ENCODE measurements at places on chromosomes 11 and 22.
A peak's percentile ranks its signal among the peaks of the same experiment; 100 is the strongest.

DNA sequence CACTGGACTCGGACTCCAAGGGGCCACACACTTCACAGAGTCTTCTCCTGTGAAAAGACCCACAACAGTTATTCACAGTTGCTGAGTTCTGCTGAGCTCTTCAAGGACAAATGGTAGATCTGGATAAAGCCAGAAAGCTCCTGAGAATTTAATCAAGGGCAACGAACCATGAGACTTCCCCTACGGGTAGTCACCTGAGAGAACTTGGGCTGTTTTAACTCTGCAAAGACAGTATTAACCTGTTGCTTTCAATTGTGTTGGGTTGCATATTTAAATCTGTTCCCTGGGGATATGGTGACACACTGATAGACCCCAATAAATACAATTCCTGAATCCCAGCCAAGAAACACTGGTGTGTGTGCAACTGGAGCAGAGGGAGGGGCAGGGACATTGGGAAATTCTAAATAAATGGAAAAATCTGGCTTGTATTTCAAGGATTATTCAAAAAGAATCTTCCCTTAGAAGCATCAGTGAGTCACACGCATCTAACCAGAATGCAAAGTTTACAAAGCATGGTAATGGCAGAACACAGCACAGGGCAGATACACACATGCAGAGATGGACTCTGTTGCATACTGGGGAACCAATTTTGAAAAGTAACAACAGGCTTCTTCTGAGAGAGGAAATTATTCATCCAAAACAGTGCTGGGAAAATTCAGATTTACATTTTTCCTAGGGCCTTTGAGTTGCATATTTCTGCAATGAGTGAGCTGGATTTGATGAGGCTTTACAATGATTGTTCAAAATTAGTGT, 4.0 kb downstream of the KCNJ1 start:
- no peak for DNase-seq

GRCh38 chr11:2256293-2256913, 14.0 kb downstream of the ASCL2 start:
- no peak for DNase-seq

DNA sequence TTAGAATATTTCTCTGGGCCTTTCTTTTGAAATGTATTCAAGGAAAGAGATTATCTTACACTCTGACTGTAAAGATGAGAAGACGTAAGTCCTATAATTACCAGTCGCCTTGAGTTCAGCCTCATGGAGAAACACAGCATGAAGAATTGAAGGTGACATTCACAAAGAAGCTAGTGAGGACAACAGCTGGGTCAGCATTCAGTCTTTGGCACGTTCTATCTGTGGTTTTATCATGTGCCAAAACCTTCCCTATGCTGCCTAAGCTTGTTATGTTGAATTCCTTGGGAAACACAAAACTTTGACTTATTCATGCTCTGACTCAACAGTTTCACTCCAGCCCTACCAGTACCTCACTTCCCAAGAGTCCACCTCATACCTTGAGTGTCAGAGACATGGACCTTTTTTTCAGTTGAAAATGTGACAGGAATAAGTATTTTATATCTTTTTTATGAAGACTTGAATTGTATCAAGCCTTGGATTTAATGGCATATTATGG, 198.8 kb upstream of the KIRREL3 start:
- no peak for DNase-seq

DNA sequence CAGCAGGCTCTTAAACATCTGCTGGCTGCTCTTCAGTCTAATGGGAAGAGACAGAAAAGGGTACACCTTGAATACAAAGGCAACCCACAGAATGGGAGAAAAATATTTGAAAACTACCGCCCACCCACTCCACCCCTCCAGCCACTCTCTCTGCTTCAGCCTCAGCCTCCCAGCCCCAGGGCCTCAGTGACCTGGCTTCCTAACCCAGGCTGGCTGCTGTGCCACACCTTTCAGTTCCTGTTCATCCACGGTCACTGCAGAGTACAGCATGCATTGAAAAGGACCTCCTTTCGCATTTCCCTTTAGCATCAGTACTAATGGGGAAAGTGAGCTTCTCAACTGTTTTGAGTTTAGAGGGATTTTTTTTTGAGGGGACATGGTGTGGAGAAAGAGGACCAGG, 28.8 kb upstream of the SERPIND1 start:
- no peak for DNase-seq

DNA sequence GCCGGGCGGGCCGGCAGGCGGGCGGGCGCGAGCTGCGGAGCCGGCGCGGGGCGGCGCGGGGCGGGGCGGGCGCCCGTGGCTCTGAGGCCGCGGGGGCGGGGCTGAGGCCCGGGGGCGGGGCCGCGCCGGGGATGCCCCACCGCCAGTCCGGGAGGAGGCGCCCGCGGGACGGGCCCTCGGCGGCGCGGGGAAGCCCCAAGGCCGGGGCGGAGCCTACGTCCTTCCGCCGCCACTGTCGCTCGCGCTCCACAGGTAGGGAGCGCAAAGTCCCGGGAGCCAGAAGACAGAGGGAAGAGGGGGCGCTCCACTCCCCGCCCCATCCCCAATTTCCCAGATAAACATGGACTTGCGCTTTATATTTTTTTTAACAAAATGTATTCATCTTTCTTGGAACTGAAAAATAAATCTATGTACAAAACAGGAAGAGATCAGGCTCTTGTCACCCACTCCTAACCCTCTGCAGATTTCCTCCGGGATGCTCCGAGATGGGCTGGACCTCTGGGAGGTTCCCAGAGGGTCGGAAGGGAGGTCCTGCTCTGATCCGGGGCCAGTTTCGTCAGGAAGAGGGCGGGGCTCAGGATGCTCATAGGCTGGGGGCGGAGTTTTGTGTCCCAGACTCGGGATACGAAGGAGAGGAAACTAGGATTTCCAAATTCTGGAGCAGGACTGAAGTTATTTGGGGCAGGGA, at the start of gene MAP4K2:
Gene MAP4K2, minus strand, starts transcription at position 57 of the 688 bp plus-strand sequence. CDS start 65 bp downstream, outside the sequence.
- DNase-seq = peak; percentile 71

DNA sequence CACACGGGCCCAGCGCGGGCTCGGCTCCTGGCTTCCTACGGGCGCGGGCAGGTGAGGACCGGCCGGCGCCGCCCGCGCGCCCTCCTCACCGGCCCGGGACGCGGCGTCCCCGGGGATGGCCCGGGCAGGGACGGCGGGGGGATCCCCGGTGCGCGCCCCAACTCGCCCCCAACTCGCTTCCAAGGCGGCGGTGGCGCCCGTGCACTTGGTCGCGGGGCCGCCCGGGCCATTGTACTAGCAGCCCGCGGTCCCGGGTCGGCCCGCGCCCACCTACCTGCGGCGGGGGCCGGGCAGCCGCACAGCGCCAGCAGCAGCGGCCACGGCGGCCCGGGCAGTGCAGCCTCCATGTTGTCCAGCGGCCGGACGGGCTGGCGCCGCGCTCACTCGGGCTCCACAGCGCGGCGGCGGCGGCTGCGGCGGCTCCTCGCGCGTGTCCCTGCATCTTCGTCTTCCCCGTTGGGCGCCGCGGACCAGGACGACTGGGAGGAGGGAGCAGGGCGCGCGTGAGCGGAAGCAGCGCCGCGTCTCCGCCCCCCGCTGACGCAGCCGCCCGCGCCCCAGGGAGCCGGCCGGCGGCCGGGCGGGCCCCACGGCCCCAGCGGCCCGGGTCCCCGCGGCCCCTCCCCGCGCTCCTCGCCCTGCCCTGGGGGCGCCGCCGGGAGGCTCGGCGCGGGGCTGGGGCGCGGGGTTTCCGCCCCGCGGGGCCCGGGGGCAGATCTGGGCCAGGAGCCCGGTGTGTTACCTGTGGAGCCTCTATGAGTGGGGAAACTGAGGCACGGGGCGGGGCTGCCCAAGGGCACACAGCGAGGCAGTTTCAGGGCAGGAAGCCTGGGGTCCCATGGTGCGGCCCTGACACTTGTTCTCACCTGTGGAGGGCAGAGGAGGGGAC, 159.3 kb upstream of the GRK3 start:
- peak; percentile 46 for DNase-seq

GRCh38 chr11:59223611-59224010, 10.9 kb upstream of the MPEG1 start:
- no peak for DNase-seq

DNA sequence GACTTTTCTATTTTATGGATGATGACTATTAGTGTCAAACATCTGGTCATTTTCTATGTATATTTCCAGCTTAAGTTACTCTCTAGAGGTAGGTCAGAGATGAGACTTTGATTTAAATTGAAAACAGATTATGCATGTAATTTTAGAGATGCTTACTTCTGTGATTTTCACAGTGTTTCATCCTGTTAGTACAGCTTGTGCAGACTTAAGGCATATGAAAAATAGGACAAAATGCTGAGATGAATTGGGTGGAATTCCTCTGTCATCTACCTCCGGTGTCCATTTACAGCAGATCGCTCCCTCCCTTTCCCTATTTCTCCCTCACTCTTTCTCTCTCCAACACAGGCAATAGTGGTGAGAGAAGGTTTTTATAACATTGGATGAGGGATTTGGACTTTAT, 14.1 kb downstream of the JAM3 start:
- no peak for DNase-seq

GRCh38 chr11:73280626-73281025, 8.5 kb downstream of the P2RY6 start:
- DNase-seq = no peak

All from stimulated activated CD8-positive, alpha-beta memory T cell treated with anti-CD3 and anti-CD28 coated beads, Interleukin-7, amount 100 ng/mL, for 48 hours (primary cell).